ENCODE measurements at places on chromosomes 7 and 10.

DNA sequence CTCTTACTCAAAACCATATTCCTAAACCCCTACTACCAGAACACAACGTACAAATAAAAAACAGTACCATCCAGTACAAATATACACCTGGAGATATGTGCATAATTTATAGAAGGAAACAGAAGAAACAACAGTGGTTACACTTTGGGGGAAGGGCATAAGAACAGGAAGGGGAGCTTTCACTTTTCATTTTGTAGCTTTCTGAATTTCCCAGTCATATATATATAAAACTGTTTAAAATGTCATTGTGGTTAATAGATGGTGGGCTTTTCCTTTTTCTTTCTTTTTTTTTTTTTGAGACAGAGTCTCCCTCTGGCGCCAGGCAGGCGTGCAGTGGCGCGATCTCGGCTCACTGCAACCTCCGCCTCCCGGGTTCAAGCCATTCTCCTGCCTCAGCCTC lies 47.2 kb downstream of the MALSU1 start:
- no peak for DNase-seq

DNA sequence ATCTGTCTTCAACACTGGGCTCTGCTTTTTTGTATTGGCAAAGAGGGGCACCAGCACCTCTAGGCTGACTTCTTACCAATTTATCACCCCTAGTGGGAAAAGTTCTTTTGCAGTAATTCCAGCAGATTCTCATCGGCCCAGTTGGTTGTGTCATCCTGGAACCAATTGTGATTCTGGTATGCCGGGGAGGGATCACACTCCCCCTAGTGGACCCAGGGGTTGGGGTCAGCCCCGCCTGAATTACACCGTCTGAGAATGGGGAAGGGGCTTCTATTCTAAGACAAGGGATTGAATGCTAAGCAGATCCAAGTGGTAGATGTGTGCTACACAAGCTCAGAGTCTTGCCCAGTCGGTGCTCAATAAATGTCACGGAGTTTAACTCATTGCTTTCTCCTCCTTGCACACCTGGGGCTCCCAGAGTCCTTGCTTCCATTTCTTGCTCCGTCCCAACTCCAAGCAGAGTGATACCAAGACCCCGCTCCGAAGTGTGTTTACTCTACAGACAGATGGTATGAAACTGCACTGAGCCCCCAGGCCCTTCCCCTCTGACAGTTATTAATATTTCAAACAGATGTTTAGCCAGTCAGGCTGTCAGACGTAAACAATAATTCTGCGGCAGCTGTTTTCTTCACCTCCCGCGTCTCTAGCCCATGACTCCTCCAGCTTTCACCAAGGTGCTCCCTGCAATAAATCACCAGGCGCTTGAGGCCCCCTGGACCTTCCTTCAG lies 71.9 kb downstream of the C10orf105 start:
- DNase-seq = no peak

DNA sequence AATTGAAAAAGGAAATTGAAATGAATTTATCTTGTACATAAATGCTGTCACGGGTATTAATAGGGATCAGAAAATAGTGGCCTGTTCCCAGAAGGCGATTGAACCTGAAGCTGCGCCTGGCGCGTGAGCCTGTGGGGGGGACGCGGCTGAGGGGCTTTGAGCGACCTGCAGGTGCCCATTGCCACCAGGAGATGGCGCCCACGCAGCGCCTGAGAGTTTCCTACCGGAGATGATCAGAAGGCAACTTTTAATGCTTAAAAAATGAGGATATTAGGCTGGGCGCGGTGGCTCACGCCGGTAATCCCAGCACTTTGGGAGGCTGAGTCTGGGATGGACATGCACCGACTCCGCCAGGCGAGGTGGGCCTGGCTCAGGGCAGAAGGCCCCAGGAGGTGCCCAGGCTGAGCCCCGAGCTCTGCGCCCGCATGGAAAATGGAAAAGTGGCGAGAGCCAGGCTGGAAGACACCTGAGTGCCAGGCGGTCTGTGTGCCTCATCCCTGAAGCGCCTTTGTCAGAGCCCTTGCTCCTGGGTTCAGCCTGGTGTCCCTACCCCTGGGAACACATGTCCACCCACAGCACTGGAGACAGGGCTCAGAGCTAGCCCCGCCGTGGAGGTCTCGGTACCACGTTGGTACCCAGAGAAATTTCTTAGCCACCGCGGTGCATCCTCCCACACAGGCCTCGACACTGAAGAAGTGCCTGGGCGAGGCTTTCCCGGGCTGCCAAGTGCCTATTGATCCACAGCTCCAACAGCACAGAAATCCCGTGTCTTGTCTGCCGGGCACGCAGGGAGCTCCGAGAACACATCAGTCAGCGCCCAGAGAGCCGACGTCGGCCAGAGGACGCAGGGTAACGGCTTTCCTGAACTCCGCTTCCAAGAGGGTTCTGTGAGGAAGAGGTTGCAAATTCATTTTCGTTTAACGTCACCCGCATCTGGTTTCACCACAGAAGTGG lies 117.4 kb downstream of the INPP5A start:
- DNase-seq = peak; percentile 70

DNA sequence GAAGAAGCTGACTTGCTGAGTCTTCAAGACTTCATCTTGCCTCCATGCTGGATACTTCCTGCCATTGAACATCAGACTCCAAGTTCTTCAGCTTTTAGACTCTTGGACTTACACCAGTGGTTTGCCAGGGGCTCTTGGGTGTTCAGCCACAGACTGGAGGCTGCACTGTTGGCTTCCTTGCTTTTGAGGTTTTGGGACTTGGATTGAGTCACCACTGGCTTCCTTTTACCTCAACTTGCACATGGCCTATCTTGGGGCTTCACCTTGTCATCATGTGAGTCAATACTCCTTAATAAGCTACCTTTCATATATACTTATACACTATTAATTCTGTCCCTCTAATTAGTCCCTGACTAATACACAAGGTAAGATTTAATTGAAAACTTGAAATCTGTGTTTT lies 361.7 kb upstream of the SEMA3C start:
- DNase-seq = no peak

DNA sequence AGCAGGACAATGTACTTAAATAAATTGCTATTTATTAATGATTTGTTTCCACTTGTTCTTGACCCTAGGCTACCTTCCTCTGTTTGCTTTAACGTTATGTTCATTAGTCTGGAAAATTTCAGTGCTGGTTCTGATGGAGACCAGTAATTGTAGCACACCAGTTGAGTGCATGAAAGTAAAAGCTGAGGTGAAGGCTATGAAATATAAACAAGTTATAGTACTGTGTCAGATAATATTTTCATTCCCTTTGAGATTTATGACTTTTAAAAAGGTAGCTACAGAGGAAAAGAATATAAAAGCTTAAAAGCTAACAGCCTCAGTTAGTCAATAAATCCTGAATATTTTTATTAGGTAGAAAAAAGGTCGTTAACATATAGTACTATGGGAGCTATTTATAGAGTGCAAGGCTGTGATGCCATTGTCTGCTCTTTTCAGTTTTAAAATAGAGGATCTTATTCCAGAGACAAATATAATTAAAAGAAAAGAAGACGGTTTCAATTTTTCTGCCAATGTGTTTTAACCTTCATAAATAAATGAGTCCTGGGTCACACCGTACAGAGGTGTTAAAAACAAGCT lies 351.8 kb upstream of the ETV1 start:
- no peak for DNase-seq

DNA sequence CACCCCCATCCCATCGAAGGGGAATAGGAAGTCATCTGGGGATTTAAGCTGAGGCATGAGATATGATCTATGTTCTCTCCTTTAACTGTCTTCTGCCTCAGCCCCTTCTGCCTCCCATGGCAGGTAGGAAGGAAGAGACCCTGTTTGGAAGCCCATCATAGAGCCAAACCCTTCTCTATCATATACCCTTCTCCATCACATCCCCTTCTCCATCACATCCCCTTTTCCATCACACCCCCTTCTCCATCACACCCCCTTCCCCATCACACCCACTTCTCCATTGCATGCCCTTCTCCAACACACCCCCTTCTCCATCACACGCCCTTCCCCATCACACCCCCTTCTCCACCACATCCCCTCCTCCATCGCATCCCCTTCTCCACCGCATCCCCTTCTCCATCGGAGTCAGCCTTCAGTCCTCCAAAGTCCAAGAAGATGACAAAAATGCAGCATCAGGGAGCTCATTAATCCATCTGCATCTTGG lies 7.2 kb upstream of the SLIT1 start:
- no peak for DNase-seq

DNA sequence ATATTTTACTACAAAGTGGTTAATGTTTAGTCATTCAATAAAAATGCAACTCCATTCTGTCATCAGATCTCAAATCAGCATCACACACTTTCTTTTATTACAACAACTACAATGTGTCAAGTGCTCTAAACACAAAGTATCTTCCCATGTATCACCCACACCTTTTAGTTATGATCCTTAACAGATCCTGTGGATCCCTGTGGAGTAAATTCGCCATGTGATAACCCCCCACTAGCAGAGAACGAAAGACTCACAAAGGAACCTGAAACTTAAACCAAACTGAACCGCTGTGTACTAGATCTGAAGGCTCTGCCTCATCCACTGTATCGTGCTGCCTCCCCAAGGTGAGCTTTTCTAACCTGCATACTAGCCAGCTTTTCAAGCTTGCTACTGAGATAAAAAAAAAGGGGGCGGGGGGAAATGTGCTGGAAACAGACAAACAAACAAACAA lies 1.7 kb downstream of the DPY19L1 start:
- DNase-seq = no peak

DNA sequence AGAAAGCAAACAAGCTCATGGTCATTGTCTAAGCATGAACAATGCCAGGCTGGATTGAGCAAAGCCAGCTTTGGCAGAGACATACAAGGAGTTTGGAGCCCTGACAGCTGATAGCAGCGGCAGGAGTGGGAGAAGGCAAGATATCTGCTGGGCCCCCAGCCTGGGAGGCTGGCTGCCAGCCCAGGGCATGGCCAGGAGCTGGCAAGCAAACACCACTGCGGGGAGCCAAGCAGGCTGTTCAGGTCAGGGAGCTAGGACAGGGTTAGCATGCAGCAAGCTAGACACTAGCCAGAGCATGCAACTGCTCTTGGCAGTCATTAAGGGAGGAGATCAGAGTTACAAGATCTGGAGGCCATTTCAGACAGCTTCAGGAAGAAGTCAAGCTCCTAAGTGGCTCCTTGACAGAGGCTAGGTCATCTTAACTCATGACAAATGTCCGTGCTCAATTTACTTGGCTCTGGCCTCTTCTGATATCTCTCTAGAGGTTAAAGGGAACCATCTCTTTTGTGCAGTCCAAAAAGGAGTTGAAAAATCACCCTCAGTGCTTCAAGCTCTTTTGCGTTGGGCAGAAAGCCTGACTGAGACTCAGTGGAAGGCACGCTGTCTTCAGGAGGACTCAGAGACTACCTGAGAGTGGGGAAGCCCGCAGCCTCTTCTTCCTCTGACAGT lies 436.8 kb upstream of the C7orf33 start:
- peak; percentile 49 for DNase-seq

DNA sequence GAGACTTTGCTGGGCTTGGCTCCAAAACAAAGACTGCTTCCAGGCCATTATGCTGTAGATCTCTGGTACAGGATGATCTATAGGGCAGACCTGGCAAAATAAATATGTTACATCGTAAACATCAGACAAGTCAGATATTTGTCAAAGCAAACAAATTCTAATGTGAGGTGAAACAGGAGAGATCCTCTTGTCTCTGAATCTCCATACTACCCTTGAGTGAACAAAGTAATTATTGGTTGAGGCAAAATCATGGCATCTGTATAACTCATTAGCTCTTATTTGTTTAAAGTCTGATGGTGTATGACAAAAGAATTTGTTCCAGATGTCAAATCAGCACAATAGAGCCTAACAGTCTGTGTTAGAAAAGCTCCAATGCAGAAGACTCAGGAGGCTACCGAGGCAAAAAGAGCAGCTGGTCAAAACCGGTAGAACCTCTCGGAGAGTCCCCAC lies 1291.5 kb downstream of the TYW1 start:
- DNase-seq = peak; percentile 26

DNA sequence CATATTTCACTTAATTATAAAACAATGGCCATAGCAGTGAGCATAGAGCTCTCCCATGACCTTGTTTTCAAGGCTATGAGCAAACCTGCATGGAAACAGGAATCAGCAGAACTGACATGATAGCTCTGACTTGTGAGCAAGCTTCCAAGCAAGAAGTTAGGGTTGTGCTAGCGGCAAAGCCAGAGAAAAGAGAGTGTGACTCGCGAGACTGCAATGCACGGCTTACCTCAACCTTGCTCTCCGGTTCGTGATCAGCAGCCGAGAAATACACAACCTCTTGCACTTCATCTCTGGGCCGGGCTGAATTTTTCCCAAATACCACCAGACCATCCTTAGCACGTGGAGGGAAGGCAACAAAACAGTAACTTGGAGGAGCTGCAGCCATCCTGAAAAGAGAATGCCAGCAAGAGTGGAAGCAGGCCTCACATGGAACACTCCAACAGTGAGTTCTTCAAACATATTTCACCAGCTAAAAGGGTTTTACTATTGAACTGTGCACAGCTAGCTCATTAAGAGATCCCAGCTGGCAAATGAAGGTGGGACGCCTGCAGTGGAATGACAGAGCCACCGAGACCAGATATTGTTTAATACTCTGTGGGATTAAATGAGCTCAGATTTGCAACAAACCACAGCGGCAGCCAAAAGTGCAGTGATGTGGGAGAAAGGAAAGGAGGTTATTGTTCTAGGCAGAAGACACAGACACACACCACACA lies 20.8 kb downstream of the SCRN1 start:
- no peak for DNase-seq

- no peak for DNase-seq
These were observed 15.7 kb upstream of the TMEM248 start for GRCh38 chr7:66905278-66905677.

DNA sequence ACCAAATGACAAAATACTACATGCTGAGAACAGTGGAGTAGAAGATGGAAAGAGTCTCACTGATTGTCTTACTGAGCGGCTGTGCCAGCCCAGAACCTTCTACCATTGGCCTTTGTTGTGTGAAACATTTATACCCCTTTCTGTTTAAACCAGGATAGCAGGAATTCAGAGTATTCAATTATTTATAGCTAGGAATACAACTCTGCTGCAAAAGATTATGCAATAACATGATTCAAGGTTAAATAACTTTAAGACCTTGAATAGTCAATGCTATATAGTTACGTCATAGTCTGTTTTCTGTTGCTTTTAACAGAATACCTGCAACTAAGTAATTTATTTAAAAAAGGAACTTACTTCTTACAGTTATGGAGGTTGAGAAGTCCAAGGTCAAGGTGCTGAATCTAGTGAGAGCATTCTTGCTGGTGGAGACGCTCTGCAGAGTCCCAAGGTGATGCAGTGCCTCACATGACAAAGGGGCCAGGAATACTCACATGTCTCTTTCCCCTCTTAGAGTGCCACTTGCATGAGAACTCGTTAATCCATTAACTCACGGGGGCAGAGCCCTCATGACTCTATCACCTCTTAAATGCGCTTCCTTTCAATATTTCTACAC lies 371.8 kb downstream of the MDFIC start:
- DNase-seq = no peak

DNA sequence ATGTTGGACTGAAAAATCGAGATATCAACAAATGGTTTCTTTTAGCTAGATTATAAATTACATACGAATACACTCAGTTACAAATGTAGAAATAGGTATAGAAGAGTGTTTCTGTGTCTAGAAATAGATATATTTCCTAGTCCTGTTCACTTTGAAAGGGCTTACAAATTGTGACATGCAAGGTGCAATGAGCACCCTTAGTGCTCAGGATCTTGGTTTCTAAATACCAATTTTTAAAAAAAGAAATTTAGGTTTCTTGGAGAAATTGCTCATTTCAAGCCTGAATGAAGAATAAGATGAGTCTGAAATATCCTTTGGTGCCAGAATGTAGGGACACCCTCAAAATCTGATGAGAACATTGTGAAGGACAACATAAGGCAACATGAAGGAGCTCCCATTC lies 306.0 kb downstream of the CRPPA start:
- no peak for DNase-seq
